ENCODE measurements at places on chromosomes 5 and 9.

DNA sequence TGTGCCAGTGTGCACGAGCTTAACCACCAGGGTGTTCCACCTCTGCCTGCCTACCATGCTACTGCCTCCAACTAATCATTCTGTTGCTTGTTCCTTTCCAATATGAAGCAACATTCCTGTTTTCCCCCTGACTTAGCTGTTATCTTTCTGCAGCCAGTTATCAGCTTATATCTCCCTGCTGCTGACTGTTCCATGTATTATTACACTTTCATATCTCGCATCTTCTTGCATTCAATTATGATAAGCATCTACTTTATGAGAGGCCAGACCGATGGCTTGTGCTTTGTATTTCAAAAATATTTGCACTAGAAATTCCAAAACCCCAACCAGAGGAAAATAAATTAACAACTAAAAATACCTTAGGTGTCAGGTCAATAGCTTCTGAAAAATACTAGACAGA, 394.0 kb upstream of the BRINP1 start:
- DNase-seq, result no peak

DNA sequence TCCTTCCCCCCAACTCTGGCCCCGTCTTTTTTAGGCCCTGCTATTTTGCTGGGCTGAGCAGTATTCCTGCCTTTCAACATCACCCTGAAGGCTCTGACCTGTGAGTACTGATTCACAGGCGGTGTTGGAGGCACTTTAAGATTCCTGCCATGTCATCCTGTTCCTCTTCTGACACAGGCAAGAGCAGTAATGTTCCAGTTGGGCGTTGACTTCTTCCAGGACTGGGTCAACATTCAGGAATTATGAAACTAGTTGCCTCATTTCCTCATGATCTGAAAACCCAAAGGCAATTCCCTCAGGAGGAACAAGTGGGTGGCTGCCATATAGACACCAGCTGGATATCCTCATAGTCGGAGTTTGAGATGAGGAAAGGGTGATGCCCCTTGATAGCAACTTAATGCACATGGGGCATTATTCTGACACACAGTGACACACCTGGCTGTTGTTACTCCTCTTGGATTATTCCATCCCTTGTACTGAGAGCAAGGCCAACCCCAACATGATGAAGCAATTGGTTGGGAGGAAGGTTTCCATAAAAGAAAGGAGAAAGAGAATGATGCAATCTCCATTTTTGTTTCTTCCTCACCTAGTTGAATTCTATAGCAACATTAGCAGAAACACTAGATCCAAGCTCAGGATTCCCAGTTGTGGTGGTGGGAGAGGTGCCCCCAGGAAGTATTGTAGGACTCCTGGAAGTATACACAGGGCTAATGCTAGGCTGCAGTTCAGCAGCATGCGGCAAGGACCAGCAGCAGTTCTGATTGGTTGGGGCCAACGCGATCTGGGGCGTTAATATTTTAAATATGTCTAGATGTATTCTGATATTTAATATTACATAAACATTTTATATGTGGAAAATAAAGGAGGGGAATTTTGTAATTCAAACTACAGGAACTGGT, 19.6 kb upstream of the GLRX start:
- DNase-seq, result no peak

DNA sequence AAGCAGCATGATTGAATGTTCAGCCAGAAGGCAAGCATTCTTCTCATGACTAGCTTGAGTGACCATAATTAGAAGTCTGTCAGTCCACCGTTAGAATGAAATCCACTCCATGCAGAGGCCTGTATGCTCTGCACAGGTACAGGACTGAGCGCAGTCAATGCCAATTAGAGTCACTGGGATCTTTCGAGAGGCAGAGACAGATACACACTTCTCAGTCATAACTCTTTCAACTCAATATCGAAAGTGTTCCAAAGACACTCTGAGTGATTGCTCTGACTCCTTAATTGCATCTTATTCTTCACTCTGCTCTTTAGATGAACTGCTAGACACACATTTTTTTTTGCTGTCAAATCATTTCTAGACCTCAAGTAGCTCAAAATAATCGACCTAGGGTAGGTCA, 203.6 kb downstream of the GABRB2 start:
- DNase-seq, result no peak

- DNase-seq, result no peak
Measured at GRCh38 chr9:105971986-105972385, 277.6 kb downstream of the TMEM38B start.

GRCh38 chr9:102587281-102587680, 407.9 kb upstream of the CYLC2 start:
- DNase-seq, result no peak

DNA sequence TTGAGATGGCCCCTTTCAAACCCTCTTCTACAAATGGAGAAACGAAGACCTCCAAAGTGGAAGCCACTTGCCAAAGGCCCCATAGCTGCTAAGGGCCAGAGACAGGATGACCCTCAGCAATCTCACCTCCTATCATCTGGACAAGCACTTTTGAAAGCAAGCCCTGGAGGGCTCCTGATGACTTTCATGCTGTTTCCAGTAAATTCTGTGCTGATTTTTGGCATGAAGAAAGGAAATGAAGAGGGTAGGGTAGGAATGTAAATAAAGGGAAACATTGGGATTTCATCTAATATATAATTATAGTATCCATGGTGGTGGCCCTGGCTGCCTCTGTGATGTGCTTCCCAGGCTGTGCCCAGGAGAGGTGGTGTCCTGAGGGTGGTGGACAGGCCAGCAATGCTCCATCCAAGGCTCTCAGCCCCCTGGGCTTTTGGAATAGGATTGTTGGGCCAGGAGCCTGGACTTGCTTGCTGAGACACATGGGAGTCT, 208.0 kb upstream of the TRIM32 start:
- no peak for DNase-seq

GRCh38 chr5:150457121-150457520, 7.6 kb upstream of the RPS14 start:
- DNase-seq, result no peak

DNA sequence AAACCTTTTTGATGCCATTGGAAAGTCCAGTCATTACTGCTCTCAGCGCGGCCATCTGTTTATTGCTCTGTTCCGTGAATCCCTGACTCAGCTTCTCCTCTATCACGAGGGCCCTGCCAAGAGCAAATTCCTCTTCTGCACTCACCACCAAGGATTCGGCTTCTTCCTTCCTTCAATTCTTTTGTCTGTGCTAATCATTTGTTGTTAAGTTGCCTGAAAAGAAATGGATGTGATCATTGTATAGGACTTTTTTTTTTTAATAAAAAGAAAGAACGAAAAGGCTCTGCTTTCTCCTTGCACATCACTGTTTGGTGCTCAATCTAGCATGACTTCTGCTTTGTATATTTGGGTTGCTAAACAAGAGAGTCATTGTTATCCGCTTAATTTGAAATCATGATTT, 128.7 kb upstream of the PIK3R1 start:
- DNase-seq, result no peak

GRCh38 chr9:108463932-108464606, 391.7 kb downstream of the ACTL7B start:
- DNase-seq, result no peak

- no peak for DNase-seq
Measured at GRCh38 chr5:135309391-135310327, 89.4 kb downstream of the MACROH2A1 start.

DNA sequence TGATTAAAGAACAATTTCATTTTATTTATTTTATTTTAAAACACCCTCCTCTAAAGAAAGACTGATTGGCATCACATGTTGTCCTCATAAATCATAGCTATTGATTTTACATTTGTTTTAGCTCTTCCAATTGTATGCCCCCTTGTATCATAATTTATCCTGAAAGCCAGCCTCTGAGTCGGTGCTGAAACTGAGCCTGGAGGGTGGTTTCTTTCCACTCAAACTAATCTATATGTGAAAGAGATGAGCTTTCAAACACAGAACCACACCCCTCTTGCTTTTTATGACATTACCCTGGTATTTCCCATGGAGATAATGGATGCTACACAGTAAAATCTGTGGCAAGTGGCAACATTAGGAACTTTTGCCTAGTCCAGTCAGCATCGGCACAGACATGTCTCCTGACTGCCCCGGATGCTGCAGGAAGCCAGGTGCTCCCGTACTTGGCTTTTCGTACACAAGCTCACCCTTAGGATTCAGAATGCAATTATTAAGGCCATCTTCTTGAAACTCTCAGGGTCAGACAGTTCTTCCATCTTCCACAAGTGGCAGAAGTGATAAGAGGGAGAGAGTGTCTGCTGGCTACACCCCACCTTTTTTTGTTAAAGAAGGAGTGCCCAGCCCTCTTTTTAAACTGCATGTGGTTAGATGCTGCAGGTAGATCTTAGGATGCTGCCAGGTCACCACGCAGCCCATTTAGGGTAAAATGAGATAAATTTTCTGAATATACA, 91.1 kb downstream of the SNCAIP start:
- DNase-seq, result no peak

DNA sequence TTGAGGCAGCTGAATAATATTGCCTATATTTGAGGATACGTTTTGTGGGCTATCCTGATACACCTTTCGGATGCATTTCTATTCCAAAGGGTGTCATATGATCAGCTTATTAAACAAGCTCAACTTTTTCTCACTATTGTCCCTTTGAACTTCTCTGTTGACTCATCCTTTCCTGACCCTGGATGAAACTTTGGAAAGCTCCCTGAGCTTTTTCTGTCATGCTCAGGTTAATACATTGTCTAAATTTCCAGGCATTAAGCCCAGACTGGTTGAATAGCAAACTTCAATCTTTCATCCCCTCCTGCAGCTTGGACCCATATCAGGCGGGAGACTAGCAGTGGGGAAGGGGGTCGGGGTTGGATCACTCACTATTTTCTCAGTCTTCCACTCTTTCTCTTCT, 104.9 kb upstream of the PTPN3 start:
- DNase-seq, result no peak
